ENCODE measurements at places on chromosomes 4 and X.

- no peak for DNase-seq
These were observed 137.1 kb downstream of the AMELX start for GRCh38 chrX:11430271-11430670.

GRCh38 chr4:67580577-67580976 lies 22.1 kb downstream of the STAP1 start:
- DNase-seq = no peak

DNA sequence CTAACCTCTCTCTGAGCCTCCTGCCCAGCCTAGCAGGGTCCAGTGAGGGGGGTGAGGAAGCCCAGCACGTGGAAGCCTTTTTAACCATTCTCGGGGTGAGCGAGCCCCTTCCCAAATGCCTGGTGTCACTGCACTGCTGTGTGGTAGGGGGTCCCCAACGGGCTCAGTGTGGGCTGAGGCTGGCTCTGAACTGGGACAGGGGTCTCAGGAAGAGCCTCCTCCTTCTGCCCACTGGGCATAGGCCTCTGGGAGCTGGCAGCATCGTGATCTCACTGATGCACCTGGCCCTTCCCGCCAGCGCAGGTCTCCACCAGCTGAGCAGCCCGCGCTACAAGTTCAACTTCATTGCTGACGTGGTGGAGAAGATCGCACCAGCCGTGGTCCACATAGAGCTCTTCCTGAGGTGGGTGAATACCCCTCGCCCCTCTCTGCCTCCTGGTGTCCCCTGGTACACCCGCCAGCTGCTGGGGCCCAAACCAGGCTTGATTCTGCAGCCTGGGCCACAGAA lies 12.6 kb downstream of the HTRA3 start:
- no peak for DNase-seq

DNA sequence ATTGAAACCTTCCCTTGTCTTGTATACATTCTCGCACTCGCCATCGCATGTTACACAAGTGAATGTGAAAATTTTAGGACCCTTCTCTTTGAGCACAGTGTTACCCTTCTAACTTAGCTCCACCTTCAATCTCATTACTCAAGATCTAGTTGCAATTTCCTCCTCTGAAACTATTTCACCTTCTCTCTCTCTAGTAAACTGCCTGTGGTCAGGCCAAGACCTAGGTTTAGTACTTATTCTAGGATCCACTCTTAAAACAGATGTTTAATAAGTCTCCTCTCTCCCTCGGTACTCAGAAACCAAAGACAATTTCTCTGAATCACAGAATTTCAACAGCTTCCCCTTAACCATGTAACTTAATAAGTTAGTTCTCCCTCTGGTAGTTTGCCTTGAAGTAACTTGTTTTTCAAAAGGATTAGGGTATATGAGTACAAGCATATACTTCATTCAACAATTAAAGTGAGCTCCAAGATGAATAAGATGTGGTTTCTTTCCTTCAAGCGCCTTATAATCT lies 156.0 kb downstream of the SH3KBP1 start:
- DNase-seq = no peak

DNA sequence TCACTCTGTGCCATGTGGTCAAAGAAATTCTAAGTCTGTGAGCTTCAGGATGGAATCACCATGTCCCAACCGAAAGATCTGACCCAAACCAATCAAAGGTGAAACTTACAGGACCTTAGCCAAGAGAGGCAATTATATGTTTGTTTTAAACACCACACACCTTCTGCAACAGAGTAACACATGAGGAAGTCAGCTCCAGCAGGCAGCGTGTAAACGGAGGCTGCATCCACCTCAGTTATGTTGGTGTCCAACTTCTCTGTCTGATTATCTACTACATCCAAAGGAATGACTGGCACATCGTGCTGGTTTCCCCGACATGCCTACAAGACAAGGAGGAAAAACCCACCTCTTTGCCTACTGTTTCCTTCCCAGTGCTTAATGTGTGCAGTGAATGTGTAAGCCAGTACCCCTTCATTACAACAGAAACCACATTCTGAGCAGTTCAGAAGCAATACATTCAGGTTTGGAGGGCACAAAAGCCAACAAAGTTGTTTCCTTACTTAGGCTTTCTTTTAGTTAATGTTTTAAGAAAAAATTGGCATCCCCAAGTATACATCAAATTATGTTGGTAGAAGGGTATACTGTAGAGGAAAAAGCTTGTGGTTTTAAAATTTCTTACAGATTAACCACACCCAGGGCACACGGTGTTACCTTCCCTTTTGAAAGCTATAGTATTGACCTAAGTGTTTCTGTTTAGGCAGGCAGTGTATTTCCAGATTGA lies 12.4 kb downstream of the CASP6 start:
- no peak for DNase-seq

- no peak for DNase-seq
These were observed 4.4 kb downstream of the TASL start for GRCh38 chrX:30573125-30573524.

- DNase-seq = no peak
These were observed 3.8 kb downstream of the GABRE start for GRCh38 chrX:151970661-151971060.

GRCh38 chr4:158193171-158193749 lies 17.0 kb upstream of the TMEM144 start:
- peak; percentile 39 for DNase-seq

DNA sequence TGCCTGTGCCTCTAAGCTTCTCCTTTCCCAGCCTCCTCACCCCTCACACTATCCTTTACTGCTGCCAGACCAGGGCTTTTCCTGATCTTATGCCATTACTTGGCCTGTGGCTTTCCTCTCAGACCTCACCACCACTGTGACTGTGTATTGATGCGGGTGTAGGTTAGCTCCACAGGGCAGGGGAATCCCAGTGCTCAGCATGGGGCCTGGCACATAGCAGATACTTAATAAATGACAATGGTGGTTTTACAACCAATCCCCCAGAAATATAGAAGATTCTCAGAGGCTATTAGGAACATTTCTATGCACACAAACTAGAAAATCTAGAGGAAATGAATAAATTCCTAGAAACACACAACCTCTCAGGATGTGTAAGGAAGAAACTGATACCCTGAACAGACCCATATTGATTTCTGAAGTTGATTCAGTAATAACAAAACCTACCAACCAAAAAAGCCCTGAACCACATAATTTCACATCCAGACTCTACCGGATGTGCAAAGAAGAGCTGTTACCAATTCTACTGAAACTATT lies 129.6 kb upstream of the QRFPR start:
- DNase-seq = no peak

DNA sequence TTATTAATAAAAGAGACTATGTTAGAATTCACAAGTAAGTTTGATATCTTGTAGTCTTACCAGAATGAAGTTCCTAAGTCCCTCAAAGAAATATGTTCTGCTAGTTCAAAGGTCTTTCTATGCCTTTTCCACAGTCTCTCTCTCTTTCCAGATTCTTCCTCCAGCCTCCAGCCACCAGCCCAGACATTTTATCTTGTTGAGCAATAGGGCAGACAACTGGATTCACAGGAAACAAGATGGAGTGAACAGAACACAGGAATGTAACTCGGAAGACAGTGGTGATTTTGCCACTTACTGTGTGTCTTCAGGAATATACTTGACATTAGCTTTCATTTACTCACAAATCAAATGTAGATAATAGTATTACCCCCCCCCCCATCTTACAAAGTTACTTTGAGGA lies 17.1 kb upstream of the CPEB2 start:
- no peak for DNase-seq

- no peak for DNase-seq
These were observed 426.3 kb downstream of the KCNIP4 start for GRCh38 chr4:21522296-21522695.

GRCh38 chr4:178811356-178811755 lies 1369.1 kb upstream of the AGA start:
- DNase-seq = no peak

GRCh38 chr4:147582386-147583060 lies 34.7 kb upstream of the TMEM184C start:
- DNase-seq = no peak

- no peak for DNase-seq
These were observed 58.7 kb upstream of the MAML3 start for GRCh38 chr4:140212646-140213045.

DNA sequence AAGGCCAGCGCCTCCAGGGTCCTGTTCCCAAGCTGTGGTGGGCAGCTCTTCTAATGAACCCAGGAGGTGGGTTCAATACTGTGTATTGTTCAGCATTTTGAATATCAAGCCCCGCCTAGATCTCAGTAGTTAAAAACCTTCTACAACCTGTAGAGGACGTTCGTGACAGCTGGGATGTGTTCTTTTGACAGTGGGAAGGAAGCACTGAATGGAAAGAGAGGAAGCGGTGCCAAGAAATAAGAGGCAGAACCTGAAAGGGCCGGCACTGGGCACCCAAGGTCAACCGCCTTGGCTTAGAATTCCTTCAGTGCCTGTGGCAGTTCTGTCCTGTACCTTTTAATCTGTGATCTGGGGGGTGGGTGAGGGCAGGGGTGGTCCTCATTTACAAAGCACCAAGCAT lies 73.1 kb downstream of the CC2D2A start:
- no peak for DNase-seq

GRCh38 chrX:119573840-119574393 lies 446 bp upstream of the UBE2A start:
- no peak for DNase-seq

DNA sequence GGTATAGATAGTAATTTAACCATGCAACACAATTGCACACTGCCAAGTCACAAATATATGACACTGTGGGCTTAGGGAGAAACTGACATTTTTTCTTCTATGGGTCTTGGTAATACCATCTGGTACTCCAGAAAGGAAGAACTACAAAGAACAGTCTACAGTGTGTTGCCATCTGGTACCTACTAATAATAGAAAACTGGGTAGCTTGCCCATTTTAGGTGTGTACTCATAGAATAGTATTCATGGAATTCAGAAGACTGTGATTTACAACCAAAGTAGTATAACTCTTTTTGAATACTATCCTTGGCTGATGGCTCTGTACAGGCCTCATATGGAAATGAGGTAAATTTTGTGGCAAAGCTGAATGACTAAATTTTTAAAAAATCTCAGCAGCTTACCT lies 132.6 kb upstream of the RPS6KA6 start:
- no peak for DNase-seq

DNA sequence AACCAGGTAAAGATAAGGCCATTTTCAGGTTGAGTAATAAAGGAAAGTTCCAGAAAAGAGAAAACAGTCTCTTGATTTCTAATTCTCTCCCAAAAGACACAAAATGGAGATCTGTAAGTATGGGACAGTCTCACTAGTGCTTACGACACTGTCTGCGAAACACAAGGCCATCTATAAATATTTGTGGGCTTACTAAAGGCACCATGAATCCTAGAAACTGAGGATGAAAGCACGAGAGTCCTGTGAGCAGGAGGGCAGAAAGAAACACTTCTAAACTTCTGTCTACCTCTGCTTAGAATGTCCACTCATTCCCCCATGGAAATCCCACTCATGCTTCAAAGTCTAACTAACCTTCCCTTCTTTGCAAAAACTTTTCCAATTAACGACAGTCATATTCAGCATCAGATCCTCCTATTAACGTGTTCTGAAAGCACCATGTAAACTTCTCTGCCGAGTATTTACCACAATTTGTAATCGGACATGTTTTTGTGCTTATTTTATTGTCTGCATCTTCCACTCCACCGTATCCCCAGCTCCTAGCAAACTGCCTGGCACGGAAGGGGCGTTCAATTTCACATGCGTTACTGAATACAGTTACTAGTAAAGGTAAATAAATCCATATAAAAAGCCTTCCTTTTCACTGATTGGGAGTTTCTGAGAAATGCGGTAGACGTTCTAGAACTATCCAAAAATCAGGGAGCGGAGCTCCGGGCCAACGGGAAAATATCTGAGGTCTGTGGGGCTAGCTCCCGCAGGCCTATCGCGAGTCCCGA lies 665 bp downstream of the PSMD10 start:
- DNase-seq = no peak

GRCh38 chrX:153875391-153876111 lies 10.4 kb downstream of the L1CAM start:
- peak; percentile 82 for DNase-seq

DNA sequence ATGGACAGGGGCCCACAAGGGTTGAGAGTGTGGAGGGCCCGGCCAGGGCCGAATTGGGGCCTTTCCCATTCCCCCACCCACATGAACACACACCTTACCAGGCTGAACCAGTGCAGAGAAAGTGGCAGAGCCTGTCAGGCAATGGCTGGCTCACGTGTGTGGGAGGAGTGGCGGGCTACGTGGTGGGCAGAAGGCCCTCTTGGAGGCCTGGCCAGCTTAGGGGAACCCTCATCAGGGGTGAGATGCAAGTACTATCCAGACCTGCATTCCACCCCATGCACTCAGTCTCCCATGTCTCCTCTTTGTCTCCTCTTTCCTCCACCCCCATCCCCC lies 965 bp downstream of the TCEAL4 start:
- no peak for DNase-seq

- DNase-seq = no peak
These were observed 4.2 kb upstream of the EFNB1 start for GRCh38 chrX:68824565-68825125.

- DNase-seq = no peak
These were observed 341.4 kb downstream of the C4orf33 start for GRCh38 chr4:129437347-129437746.

DNA sequence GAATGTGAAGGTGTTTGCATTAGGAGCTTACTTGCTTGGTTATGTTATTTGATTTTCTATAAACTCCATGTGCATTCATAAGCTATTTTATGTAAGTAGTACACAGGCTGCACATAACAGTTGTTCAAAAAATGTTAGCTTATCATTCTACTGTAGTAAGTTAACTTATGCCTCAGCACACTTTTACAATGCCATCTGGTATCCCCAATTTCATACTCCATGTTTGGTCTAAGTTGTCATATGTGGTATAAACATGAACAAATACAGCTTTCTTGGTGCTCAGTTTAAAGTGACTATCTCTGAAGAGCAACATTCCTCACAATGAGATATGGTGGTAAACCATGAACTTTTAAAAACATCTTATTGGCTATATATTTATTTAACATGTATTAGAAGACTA lies 104.3 kb upstream of the LEF1 start:
- no peak for DNase-seq

DNA sequence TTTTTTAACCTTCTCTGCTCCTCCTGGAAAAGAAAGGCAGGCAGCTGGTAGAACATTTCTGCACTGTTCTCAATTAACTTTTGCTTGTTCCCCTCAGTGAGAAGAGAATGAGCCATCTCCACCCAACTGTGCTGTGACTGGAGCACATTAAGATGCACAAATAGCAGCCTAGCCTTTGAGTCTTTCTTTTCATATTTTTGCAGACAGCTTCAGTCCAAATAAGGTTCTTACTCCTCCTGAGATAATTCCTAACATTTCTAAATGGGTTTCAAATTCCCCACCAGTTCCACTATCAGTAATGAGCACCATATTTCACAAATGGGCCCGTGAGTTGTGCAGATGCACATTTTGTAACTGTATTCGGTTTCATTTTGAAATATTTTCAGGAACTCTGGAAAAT lies 118.6 kb downstream of the SPCS3 start:
- DNase-seq = no peak

DNA sequence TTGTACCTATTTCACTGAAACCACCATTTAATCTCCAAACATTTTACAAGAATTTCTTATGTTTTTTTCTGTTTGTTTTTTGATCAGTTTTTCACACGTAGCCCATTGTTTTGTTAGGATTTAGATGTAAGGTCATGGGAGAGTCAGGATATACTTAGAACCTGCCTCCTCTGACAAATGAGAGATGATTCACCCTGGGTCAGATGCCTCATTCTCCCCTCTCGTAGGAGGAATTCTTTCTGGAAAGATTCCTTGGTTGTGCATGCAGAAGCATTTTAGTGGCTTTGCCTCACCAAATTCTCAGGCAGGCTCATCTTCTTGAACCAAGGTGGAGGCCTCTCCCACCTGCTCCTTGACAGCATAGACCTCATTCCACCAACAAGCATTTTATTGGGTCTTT lies 599.3 kb downstream of the SPRY1 start:
- no peak for DNase-seq
